ENCODE measurements at places on chromosomes 3 and 15.

DNA sequence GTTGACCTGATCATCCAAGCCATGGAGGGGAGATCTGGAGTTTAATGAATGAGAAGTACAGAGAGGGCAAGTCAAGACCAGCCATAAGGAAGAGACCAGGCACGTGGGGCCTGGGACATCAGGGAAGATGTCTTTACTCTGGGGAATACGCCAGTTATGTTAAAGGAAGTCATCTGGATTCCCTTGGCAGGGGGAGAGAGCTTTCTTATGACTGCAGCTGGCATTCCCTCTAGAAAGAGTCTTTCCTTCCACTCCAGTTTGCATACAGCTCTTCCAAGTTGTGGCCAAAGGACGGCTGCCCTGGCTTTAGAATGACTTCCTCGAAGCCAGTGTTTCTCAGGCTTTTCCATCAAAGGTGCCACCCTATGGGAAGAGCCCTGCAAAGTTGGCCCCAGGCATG lies 93.6 kb upstream of the AGBL1 start:
- no peak for DNase-seq

DNA sequence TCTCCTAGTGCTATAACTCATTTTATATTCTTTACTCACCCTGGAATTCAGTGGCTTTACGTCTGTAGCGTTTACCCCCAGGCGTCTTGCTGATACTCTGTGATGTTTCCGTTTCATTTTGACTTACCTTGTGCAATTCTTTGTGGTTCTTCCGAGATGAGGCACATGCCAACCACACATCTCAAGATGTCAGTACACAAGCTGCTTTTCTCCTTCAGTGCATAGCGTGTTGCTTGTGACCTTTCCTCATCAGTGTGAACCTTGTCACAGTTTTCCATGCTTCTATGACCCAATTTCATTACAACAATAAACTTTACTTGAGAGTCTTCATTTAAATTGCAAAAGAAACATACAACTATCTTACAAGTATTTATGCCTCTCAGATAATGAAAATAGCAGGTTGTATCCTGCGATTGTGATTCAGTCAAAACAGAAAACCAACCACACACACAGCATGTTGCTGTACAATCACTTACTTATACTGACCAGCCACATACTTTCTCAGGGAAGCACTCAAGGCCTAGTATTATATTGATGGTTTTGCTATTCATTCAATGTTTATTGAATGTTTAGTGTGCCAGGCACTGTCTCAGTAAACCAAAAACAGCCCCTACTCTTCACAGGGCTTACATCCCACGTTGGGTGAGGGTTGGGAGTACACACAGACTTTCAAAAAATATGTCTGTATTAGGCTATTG lies 4.6 kb upstream of the TBL1XR1 start:
- peak; percentile 91 for DNase-seq

- DNase-seq, result no peak
These were observed 111.5 kb upstream of the ETV5 start for GRCh38 chr3:186220365-186220764.

DNA sequence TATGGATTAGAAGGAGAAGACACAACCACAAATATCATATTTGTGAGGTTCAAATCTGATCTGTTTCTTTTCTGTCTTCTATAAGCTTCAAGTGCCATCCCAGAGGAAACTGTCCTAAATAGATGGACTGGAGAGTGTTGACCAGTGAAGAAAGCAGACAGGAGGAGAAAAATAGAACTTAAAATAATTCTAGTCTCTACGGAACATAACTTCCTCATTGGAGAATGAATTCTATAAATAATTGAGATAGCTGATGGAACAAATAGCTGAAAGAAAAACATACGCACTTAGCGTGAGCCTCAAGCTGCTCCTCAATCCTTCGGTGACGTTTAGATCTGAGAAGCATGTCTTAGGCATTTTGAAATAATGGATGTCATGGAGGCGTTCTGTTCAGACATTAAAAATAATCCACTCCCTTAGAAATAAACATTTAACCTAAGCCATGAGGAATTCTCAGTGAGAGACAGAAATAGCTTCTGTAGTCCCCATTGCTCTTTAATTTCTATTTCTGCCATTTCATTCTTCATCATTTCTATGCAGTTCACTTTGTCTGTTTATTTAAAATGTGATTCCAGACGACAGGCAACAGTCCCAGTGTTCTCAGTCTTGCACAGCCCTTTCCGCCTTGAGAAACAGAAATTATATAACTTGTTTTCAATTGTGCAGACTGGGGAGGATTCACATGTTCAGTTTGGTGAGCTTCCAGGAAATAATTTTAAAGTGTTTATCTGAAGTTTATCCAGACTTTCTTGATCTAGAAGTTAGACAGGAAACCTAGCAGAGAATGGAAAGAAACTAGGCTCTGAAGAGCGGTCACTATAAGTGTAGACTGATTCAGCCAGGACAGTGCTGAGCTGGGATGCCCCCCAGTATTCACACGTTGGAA lies 97.3 kb downstream of the NR1D2 start:
- no peak for DNase-seq

DNA sequence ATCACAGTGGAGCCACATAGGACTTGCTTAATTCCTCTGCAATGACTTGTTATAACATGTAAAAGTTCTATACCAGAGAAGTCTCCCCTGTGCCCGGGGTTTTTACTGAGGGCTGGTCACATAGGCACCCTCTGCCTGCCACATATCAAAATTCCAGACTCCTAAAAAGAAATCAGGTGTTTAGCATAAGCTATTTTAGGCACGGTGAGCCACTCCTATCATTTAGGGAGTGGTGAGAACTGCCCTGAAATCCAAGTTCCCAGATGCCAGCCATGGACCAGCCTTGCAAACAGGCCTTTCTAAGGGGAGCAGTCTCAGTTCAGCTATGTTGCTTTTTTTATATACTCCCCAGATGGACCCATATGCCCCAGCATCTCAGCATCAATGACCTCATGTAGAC lies 130.3 kb downstream of the THSD4 start:
- DNase-seq, result no peak

DNA sequence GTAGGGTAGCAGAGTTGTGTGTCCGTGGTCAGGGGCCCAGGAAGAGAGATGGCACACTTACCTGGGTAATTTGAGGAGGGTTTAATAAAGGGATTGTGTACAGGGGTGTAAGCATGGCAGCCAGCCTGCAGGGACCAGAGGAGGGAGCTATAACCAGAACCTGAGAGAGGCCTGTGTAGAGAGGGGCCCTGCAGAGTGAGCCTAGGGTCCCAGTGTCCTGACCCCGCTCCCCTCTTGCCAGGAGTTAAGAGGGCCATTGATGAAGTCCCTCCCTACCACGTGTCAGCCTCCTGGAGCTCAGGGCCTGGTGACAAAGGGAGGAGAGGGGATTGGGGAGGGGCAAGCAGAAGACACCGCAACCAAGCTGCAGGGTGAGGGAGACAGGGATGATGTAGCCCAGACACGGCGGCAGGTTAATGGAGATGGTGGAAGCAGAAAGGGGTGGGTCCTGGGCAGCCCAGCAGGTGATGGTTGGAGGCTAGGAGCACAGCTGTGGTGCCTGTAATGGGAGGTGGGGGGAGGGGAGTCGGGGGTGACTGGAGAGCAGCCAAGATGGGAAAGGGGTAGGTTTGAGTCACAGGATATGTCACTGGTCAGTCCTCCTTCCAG lies 165.4 kb upstream of the TOPAZ1 start:
- no peak for DNase-seq

- no peak for DNase-seq
These were observed 12.4 kb downstream of the APOD start for GRCh38 chr3:195571361-195571760.

DNA sequence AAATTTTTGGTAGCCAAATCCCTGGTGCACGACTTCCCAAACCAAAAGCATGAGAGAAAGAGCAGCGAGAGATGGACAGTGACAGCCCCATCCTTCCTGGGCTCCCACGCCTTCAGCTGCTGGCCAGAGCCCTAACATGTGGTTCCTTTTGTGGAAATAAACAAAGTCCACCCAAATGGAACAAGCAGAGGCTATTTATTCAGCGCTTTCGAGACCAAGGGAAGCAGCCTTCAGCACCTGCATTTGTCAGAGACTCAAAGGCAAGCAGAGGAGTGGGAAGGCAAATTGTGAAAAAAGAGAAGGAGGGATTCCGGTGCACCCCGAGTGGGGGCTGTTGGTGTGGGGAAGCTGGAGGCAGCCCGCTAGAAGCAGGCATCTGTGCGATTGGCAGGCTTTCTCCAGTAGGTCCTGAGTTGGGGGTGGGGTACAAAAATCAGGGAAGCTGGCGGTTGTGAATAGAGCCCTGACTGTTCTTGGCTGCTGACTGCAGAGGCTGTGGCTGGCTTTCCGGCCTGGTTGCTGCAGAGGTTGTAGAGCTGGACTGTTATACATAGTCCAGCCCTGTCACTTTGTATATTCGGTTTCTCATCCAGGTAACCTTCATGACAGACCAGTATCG lies 427.2 kb downstream of the OCA2 start:
- no peak for DNase-seq

DNA sequence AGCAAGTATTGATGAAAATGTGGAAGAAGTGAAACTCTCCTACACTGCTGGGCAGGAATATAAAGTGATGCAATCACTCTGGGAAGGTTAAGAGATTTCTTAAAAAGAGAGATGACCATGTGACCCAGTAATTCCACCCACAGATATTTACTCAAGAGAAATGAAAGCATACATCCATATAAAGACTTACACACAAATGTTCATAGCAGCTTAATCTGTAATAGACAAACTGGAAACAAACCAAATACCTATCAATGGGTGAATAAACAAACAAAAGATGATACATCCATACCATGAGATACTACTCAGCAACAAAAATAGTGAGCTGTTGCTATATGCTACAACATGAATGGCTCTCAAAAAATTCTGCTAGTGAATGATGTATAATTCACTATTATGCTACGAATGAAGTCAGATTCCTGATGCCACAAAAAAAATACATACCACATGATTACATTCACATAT lies 463.3 kb downstream of the MAGI1 start:
- no peak for DNase-seq

DNA sequence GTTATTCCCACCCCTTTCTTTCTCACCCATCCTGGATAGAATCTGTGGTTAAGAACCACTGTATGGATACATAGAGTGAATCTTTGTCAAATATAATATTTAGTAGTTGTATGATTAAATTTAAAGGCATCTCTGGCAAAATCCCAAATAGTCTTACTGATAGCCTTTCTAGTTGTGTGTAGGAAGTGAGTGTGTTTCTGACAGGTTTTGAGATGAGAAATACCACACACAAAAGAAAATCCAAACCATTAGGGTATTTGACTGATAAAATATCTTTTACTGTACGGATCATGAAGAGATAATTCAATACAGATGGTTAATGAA lies 44.7 kb upstream of the PLCL2 start:
- no peak for DNase-seq

DNA sequence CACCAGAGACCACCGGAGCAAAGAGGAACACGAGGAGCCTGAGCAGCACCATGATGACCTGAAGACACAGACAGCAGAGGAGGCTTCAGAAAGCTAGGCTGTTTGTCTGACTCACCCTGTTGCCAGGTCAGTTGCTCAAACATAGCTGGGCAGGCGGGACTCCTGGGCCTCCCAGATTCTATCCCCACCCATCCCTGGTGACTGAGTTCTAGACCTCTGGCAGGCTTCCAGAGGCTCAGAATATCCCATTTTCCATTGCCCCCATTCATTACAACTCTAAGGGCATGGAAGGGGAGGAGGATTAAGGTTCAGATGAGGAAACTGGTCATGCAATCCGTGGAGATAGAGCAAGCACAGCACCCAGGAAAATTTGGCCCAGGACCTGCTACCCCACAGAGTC lies at the start of gene CDHR4:
CDHR4 (minus strand) TSS at position 113 of the 400 bp plus-strand sequence; CDS start at position 52, 61 bp downstream.
- no peak for DNase-seq

- DNase-seq, result peak; percentile 67
These were observed 111.7 kb downstream of the CYP19A1 start for GRCh38 chr15:51226576-51227210.

DNA sequence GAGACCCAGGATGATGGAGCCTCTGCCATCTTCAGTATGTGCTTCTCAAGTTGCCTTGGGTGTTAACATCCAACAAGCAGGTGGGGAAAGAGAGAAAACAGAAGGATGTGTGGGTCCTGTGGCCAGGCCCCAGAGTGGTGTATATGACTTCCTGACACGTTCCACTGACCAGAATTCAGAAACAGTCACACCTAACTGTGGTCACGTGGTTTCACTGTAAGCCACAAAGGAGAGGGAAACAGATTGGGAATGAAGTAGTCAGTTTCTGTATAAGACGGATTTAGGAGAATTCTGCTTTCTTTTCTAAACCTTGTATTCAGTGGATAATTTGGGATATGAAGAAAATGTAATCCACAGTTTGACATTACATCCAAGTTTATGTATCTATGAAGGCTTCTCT lies 454.1 kb upstream of the IL12A start:
- no peak for DNase-seq

GRCh38 chr15:60574801-60575631 lies 96.1 kb upstream of the ICE2 start:
- DNase-seq, result no peak

DNA sequence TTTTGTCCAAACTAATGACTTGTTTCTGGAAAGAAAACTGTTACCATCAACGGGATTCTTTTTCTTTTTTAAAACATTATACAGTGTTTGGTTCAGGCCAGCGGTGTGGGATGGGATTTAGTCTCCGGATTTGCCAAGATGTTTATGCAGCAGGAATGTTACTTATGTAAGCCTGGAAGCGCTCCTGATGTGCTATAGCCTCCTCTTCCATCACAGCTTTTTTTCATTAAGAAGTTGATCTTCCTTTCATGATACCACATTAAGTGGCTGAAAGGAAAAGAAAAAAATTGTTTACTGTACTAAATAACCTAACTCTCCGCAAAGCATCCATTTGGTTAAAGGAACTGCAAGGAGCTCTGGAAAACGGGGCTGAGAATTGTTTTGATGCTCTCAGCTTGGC lies 120.5 kb upstream of the ALDH1A3 start:
- no peak for DNase-seq

- DNase-seq, result peak; percentile 45
These were observed 28.1 kb upstream of the CD200R1L start for GRCh38 chr3:112874725-112875124.

DNA sequence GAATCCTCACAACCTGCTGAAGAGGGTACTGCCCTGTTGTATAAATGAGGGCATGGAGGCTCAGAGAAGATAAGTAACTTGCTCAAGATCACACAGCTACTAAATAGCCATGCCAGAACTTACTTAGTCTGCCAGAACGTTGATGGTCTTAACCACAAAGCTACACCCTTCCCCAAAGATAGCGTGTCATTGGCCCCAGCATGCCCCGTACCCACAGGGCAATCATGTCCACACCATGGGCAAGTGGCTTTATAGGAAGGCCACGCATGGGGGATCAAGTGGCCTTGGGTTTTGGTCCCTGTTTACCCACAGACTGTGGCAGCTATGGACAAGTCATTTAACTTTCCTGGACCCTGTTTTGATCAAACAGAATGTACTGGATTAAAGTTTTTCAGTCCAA lies 15.9 kb upstream of the ARHGEF3 start:
- no peak for DNase-seq
